ENCODE measurements at places on chromosomes 16 and 17. TPM values are rescaled to one million over a fixed set of nuclear protein-coding genes. Genes with fewer than 3 reads are reported as not detected.

KRT23 gene
- total RNA-seq = not detected

ASPHD1 gene
- total RNA-seq = 2.0 TPM

GRCh38 chr17:77343031-77343800 lies 202.4 kb downstream of the SEC14L1 start:
- no peaks in the 10 kb centered on the region for H3K27me3 ChIP-seq
- H3K27ac ChIP-seq = peak overlapping the region; percentile 88
- peak overlapping the region; percentile 16 for H3K4me3 ChIP-seq

PMFBP1 gene
- 1.1 TPM for total RNA-seq

NHERF2 gene
- total RNA-seq = 2.4 TPM

DNA sequence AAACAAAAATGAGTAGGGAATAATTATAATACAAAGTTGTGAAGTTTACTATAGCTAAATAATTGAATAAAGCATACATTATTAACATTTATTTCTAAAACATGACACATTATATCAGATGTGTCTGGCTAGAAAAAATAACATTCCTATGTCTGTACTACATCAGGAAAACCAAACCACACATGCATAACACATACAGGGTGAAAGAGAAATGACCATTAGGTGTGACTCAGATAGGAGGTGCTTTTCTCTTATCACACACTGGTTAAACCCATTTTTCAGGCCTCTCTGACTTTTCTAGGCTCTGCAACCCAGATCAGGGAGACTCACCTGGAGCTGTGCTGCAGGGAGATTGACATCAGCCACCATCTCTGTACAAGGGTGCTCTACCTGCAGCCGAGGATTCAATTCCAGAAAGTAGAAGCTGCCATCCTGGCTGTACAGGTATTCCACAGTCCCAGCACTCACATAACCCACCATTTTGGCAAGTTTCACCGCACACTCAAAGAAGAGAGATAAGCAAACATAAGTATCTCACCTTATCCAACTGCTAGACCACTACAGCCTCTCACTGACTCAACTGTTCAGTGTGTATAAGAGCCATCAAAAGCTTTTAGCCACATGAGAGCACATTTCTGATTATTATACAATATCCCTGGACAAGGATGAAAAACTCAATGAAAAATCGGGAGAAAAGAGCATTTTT lies 116.6 kb upstream of the C17orf78 start:
- no peak overlapping the region for H3K27ac ChIP-seq
- H3K27me3 ChIP-seq = no peaks in the 10 kb centered on the region
- no peak for DNase-seq
- H3K4me1 ChIP-seq = no peaks in the 10 kb centered on the region

DNA sequence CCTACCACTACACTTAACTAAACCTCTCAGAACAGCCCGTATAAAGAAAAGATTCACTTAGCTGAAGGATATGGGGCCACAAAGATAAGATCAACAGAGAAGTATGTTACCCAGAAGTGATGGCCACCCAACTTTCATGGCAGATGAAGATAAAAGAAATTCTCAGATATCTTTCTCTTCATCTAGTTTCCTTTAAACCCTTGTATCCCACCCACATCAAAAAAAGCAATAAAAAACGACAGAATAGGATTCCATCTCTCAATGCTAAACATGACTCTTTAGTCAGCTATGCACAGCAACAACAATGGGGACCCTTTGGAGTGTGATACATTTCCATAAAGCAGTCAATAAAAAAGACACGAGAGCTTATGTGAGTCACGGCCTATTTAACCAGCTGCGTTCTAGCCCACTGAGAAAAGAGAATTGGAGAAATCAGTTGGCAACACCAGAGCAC lies 86.6 kb downstream of the SNX11 start:
- peaks cover 26% of the 10 kb centered on the region for H3K36me3 ChIP-seq
- no peak overlapping the region for H3K27ac ChIP-seq
- DNase-seq = no peak
- H3K4me3 ChIP-seq = no peak overlapping the region
- no peaks in the 10 kb centered on the region for H3K27me3 ChIP-seq
- peaks cover 27% of the 10 kb centered on the region for H3K4me1 ChIP-seq

DNA sequence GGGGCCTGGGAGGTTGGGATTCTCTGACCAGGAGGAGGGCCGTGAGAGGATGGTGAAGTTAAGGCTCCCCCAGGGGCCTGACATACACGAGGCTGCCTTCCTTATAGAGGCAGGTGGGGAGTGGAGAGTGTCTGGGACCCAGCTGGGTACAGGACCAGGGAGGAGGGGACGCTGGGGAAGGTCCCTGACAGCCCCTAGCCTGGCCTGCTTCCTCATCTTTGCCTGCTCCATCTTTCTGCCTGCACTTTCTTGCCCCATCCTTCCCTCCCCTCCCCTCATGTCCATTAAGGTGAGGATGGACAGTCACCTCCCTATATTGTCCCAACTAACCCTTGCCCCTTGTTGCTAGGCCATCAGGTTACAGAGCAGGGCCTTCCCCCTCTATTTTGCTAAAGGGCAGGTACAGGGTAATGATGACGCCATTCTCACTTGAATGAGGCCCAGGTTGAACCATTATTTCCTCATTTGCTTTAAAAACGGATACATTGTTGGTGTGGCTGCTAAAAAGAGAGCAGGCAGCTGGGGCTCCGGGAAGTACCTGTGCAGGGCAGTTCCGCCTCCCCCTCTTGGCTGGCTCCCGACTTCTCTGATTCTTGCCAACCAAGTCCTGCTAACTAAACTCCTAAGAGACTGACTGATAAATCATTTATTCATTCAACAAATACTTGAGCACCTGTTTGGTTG lies 1.3 kb downstream of the C17orf99 start:
- H3K27ac ChIP-seq = peak overlapping the region; percentile 28
- no peak for DNase-seq
- no peaks in the 10 kb centered on the region for H3K27me3 ChIP-seq
- peaks cover 27% of the 10 kb centered on the region for H3K4me1 ChIP-seq
- no peak overlapping the region for H3K4me3 ChIP-seq

TBC1D28 gene
- not detected for total RNA-seq

GRCh38 chr17:63445954-63446752 lies at the start of gene CYB561:
Gene CYB561, minus strand, starts transcription at chr17:63446306. Its CDS starts 8,759 bp downstream, at chr17:63437547.
- H3K4me1 ChIP-seq = peaks cover 21% of the 10 kb centered on the region
- H3K27ac ChIP-seq = peak within 1 kb of the TSS; percentile 79
- DNase-seq = peak; percentile 78
- peaks cover 2% of the 10 kb centered on the region for H3K36me3 ChIP-seq
- H3K4me3 ChIP-seq = peak within 1 kb of the TSS; percentile 67
